NCI-H446 (cell line): ENCODE measurements at places on chromosomes 3 and 15.

GRCh38 chr3:115562636-115563267 is 60.6 kb upstream of the GAP43 start:
- no peak for DNase-seq

DNA sequence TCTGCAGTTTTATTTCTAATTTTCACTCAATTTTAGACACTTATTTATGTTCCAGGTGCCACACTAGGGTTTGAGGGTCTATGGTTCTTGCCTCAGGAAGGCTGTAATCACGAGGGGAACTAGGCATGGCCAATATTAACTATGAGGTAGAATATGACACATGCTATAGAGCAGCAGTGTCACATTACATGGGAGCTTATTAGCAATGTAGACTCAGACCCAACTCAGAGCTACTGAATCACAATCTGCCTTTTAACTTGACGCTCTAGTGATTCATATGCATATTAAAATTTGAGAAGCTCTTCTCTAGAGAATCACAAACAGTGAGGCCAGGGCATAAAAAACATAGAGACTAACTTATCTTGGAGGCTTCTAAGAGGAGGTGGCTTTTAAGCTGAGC is 32.8 kb upstream of the MRPL3 start:
- no peak for DNase-seq

DNA sequence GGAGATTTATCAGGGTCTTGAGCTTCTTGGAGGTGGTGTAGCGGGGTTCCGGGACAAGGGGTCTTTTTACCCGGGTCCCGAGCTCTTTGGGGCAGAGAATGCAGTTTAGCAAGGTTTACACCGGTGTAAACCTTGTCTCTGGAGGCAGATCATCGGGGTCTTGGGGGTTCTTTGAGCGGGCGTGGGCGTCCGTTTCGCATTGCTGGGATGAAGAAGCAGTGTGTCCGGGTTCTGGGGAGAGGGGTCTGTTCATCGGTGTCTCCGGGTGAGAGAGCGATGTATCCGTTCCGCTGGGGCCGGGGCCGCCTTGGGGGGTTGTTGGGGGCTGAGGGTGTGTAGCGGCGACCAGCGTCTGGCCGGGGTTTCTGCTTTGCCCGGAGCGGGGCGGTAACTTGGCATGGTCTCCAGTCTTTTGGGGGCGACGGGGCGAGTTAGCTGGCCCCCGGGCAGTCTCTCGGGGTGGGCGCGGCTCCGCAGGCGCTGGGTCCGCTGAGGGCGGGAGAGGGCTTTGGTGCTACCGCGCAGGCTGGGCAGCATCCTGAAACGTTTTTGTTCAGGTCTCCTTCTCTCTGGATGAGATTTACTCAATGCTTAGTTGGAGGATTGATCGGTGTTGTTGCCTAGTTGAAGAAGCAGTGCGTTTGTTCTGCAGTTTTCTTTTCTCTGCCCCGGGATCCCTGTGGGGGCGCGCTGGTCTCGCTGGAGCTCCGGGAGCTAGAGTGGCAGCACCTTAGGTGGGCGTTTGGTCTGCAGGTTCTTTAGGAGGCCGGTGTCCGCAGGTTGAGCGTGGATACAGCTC is 843 bp downstream of the GLCE start:
- no peak for DNase-seq

- no peak for DNase-seq
These were observed 175.1 kb upstream of the KBTBD8 start for GRCh38 chr3:66823009-66823397.

DNA sequence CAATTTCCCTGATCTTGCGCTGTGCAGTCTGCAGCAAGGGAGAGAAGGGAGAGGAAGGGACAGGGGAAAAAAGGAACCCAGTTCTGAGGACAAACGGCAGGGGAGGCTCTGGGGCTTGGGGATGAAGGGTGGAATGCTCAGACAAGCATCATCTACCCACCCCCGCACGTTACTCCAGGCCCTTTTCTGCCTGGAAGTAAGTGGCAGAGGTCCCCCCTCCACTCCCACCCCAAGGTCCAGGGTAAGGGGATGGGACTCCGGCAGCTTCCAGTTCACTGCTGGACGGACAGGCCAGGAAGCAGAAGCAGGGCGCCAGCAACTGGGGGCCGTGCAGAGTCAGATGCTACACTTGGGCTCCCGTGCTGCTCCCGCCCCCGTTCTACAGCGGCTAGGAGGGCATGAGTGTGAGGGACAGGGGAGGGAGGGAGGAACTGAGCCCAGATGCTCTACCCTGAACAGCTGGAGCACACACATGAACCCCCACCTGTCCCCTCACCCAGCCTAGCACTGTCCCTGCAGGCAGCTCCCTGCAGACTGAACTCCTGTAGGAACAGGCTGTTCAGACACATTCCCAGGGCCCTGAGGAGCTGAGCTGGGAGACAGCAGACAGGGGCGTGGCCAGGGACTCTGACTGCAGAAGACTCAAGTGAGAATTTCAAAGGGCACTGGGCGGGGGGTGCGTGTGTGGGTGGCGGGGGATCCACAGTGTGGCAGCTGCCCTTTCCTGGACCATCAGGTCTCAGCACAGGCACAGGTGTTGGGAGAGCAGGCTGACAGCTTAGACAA is 59.7 kb downstream of the SENP2 start:
- no peak for DNase-seq

DNA sequence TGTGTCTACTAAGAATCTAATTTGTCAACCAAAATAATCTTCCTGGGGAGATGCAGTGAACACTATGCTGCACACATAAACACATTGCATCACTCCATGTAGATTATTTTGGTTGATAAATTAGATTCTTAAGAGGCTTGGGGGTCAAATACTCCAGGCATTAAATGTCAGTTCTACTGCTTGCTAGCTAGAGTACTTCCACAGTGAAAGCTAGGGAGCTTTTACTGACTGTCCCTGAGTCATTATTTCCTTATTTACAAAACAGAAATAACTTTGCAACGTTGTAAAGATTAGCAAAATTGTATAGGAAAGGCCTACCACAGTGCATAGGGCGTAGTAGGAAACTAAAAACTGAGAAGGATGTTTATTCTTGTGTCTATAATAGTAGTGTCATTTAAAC is 12.9 kb upstream of the TMC3 start:
- DNase-seq: no peak

DNA sequence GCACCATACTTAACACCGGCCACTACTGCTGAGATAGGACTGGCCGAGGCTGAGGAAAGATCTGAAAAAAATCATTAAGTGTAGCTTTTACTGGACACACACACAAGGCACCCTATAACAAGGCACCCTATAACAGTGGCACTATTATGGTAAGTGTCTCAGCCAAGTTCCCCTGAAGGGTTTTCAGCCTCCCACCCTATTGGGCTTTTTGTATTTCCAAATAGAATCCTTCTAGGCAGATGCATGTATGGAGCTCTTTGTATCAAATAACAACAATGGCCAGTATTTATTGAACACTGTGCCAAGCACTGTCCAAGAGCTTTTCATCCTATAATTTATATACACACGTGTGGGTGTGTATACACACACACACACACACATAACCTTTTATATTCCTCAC is 6.7 kb upstream of the DNAJA4 start:
- no peak for DNase-seq

GRCh38 chr3:42005401-42005800 is 43.5 kb upstream of the ULK4 start:
- no peak for DNase-seq

GRCh38 chr3:178259703-178260102 is 276.5 kb upstream of the KCNMB2 start:
- no peak for DNase-seq

DNA sequence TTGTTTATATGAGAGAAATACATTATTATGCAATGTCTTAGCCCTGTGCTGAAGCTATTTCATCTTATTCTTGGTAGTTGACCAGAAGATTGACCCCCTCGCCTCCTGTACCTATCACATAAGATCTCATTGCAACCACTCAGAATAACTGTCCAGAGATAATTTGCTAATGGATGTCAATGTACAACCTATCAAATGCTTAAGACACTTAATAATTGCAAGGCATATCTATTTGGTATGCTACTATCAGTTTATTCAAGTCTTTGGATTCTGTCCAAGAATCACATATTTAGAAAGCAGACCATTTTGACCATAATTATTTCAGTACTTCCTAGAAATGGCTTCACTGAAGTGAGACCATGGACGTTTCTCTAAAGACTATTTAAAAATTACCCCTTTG is 241.6 kb downstream of the GAP43 start:
- DNase-seq: no peak

DNA sequence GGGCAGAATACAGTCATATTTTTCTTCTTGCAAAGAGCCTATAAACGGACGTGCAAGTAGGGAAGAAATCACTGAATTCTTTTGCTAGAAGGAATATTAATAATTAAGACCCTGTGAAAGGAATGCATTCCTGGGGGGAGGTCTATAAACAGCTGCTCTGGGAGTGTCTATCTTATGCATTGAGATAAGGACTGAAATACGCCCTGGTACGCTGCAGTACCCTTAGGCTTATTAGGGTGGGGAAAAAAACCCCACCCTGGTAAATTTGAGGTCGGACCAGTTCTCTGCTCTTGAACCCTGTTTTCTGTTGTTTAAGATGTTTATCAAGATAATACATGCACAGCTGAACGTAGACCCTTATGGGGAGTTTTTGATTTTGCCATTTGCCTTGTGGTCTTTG is 100.0 kb upstream of the KBTBD8 start:
- DNase-seq: no peak

DNA sequence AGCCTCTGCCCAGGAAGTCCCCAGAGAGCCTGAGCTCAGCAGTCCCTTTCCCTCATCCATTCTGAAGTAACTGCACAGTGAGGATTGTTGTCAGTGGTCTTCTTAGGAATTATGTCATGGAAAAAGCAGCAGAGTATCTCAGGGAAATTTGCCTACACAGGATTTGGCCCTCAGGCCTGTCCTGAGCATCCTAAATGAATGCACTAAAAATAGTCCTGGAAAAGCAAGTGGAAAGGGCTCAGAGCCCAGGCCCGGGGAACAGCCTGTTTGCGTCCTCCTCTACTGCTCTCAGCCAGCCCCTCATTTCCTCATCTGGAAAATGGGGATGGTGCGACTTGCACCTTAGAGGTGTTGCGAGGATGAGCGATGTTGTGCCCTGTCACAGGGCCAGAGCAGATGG is 21.6 kb downstream of the LYSMD4 start:
- DNase-seq: no peak

- DNase-seq: no peak
These were observed 100.0 kb upstream of the IQSEC1 start for GRCh38 chr3:13173186-13173585.

GRCh38 chr3:175378348-175378747 is 519.2 kb downstream of the NAALADL2 start:
- no peak for DNase-seq

- no peak for DNase-seq
These were observed 175.7 kb downstream of the KLHL25 start for GRCh38 chr15:85618956-85619491.

DNA sequence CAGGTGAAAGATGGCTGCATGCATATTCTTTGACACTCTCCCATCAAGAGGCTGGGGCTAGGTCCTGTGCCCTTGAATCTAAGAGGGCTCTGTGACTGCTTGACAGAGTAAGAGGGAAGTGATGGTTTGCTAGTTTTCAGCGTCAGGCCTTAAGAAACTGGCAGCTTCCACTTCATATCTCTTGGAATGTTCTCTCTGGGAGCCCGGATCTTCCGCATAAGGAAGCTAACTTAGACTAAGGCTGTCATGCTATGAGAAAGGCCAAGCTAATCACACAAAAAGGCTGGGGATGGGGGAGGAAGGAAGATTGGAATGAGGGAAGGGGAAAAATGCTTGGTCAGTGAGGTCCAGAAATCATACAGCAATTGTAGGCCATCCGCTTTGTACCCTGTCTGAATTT is 50.0 kb downstream of the MB21D2 start:
- DNase-seq: no peak

DNA sequence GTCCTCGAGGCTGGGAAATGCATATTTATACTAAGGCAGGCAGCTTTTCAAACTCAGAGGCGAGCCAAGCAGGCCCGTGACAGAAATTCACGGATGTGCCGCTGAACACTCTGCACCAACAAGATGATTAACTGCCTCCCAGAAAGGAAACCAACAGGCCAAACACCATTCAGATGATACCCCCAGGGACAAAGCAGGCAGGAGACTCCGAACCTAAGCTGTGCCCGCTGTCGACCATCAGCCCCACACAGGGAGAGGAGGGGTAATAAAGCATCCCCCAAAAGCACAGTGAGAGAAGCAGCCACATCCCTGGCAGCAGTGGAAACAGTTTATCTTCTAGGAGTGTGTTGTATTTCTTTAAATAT is 31.8 kb downstream of the ADAMTS17 start:
- no peak for DNase-seq

GRCh38 chr15:100909989-100910955 is 8.9 kb upstream of the LRRK1 start:
- no peak for DNase-seq

DNA sequence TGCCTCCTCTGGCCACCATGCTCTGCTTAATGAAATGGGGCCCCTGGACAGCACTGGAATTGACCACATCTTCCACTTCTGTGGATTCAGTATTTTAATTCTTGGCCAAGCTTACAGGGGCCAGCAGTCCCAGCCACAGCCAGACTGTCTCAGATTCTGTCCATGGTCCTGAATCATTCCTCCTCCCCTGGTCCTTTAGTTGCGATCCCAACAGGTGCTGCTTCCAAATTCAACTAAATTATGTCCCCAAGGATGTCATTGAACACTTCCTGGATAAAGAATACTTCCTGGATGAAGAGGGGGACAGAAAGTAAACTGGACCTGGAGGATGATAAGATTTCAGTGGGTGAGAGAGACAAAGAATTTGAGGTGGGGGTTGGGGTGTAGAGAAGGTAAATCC is 111.1 kb upstream of the FOXB1 start:
- no peak for DNase-seq

DNA sequence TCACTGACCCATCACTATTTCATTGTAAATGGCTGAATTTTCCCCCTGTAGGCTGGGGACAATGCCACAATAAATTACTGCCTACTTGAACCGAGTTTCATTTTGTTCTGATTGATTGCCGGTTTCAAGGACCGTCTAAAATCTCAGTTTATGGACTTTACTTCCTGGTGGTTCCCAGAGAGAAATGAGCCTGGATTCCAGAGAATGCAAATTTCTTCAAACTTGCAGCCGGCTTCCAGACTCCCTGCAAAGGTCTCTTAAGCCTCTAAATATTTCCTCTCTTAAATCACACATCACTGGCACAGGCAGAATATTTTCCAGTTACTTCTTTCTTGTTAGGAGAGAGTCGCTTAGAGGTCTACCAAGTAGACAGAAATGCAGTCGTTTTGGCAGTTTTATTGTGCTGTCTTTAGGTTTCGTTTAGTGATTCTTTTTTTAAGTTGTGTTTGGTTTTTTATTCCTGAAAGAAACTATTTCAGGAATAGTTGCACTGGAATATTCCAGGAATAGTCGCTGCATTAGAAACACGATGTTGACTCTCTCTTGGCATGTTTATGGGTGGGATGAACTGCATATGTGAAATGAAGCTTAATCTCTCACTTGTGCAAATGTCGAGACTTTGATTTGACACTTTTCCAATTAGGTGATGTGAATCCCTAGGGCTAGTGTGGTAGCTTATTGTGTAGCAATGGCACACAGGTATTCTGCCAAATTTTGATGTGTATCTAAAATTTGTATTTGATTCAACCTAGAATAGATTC is 284.1 kb upstream of the NR2E3 start:
- DNase-seq: no peak

GRCh38 chr3:81728766-81729544 is 32.5 kb downstream of the GBE1 start:
- DNase-seq: no peak

GRCh38 chr15:62769604-62770003 is 272.9 kb upstream of the TPM1 start:
- no peak for DNase-seq
